ENCODE measurements at places on chromosomes 3 and 15.

- no peak for DNase-seq
Observed at GRCh38 chr3:110405830-110406585, 665.6 kb upstream of the NECTIN3 start.

- DNase-seq, result no peak
Observed at GRCh38 chr3:81105206-81105605, 656.2 kb downstream of the GBE1 start.

GRCh38 chr15:64430000-64430735 is 30.2 kb upstream of the ZNF609 start:
- DNase-seq, result no peak

DNA sequence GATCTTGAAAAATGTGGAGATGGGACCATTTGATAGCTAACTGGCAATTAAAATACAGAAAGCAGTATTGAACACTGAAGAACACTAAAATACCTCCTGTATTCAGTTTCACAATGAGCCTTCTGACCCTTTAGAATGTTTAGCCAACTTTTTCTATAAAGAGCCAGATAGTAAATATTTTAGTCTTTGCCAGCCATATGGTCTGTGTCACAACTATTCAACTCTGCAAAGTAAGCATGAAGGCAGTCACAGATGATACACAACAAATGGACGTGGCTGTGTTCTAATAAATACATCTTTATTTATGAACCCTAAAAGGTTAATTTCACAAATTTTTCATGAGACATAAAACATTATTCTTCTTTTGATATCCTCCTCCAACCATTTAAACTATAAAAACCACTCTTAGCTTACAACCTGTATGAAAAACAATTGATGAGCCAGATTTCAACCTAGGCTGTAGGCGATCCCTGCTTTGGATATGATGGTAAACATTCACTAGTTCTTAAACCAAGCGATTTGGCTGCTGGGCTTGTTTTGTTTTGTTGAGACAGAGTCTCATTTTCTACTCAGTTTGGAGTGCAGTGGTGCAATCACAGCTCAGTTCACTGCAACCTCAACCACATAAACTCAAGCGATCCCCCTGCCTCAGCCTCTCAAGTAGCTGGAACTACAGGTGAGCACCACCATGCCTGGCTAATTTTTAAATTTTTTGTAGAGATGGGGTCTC is 13.6 kb upstream of the CSPG5 start:
- no peak for DNase-seq

DNA sequence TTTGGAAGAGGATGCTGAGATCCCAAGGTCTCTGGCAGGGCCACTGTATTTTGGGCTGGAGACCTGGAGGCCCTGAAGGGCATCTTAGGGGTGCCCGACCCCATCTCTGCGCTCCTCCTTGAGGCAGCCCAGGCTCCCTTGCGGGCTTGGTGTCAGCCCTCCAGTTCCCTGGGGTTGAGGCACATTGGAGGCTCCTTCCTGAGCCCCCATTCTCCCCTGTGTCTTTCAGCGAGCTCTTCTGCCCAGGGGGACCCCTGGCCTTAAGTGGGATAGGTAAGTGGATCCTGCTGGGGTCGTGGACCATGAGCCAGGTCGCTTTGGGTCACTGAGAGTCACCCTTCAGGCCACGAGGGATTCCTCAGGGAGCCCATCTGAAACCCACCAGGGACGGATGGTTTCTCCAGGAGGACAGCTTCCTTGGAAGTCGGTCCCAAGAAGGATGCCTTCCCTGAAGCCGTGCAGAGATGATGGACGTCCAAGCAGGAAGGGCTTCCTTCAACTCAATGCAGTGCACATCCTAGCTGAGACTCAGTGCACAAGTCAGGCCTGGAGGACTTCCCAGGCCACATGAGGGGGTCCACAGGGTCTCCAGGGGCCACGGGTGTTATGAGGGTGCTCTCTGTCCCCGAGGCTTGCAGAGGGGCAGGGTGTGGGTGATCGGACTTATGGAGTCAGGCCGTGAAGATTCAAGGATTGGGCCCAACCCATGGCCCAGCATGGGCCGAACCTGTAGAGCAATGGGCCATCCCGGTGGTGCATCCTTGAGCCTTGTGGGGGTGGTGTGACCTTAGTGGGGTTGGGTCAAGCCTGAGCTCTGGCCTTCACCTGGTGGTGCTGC is 224.3 kb downstream of the SNRPN start:
- DNase-seq, result no peak

DNA sequence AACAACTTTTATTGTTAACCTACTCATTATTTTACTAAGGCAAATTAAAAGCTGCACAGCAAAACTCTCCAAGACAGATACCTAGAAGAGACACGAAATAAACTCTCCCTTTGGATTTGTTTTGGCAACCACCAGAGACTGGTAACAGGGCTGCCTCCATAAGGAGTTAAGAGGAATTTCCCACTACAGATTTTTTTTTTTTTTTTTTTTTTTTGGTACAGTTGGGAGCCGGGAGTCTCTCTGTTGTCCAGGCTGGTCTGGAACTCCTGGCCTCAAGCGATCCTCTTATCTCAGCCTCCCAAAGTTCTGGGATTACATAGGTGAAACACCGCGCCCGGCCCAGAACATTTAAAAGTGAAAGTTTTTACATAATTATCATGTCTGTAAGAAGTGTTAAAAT is 73.6 kb upstream of the VGLL4 start:
- DNase-seq, result no peak

DNA sequence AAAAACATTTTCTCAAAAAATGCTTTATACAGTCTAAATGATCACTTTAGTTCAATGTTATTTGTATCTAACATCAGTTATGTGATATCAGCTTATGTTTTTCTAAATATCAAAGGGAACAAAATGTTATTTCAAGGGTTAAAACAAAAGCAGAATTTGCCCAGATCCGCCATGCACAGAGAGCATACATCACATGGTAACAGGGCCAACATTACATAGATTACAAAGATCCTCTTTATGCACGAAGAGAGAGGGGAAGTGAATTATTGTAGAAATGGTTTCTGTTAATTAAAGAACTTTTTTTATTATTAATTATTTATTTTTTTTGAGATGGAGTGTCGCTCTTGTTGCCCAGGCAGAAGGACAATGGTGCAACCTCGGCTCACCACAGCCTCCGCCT is 100.8 kb upstream of the MME start:
- DNase-seq, result no peak

- DNase-seq, result no peak
Observed at GRCh38 chr3:196942915-196943277, 568 bp upstream of the NCBP2 start.

GRCh38 chr3:68070186-68070585 is 415.8 kb upstream of the SUCLG2 start:
- DNase-seq, result no peak

DNA sequence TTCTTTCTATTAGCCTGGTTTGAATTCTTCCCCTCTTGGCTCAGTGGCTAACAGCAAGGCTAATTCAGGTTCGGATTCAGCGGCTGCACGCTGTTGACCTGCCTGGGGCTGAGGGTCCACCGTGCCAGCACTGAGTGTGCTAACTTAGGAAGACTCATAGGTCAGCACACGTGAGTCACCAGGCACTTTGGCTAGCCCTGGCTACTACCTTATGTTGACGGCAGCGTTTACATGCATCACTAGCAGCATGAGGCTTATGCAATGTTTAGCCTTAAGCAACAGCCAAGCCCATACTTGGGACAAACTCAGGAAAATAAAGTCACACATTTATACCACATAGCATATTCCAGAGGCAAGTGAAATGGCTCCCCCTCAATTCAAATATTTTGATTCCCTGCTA is 137.7 kb downstream of the RAB11A start:
- no peak for DNase-seq

- DNase-seq, result no peak
Observed at GRCh38 chr3:52830535-52831258, at the start of gene ITIH4. ITIH4 (minus strand) TSS chr3:52830672; CDS start chr3:52830642, 30 bp downstream.

DNA sequence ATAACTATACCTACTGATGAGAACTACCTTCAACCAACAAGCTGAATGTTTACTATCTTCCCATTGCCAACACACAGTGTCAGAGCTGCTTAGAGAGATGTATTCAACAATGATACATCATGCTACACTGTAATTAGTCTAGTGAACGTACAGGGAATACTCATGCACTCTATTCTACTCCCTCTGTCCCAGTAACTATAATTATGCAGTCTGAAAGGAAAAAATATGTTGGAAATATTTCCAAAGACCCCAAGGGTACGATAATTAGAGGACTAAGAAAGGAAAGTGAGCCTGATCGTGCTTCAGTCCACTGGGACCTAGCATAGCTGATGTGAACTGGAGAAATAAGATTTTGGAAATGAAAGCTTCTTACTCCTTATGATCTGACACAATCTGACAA is 36.9 kb upstream of the FSIP1 start:
- no peak for DNase-seq

GRCh38 chr3:151660885-151661284 is 72.8 kb upstream of the AADACL2 start:
- no peak for DNase-seq
